Fibroblast of the aortic adventitia (primary cell): ENCODE measurements at places on chromosomes 2 and 18. TPM values are rescaled to one million over a fixed set of nuclear protein-coding genes. Genes with fewer than 3 reads are reported as not detected.
A peak's percentile ranks its signal among the peaks of the same experiment; 100 is the strongest.

TMEM247 gene
- not detected in 2 replicates for total RNA-seq

C2orf49 gene
- total RNA-seq = 20.0 and 20.1 TPM in 2 replicates

REG1B gene
- not detected in 2 replicates for total RNA-seq

SERPINB2 gene
- total RNA-seq = 13.9 and 67.6 TPM in 2 replicates

CPO gene
- total RNA-seq = 0.18 TPM in 1 of 2 replicates, not detected in the other

MROH2A gene
- under 0.01 TPM in 1 of 2 replicates, not detected in the other for total RNA-seq

MC5R gene
- total RNA-seq = not detected in 2 replicates

REG3G gene
- total RNA-seq = not detected in 2 replicates

- no peak for DNase-seq
Measured at GRCh38 chr2:216658757-216659156, 25.5 kb downstream of the IGFBP2 start.

- peak; percentile 65 for DNase-seq
Measured at GRCh38 chr18:21489119-21489750, 111.3 kb downstream of the ESCO1 start.

- DNase-seq = peak; percentile 35
Measured at GRCh38 chr2:68292108-68292710, 27.5 kb downstream of the CNRIP1 start.

- DNase-seq = no peak
Measured at GRCh38 chr2:27485496-27485895, 4.0 kb downstream of the IFT172 start.

- DNase-seq = no peak
Measured at GRCh38 chr2:74333896-74334586, 9.2 kb downstream of the SLC4A5 start.

GRCh38 chr18:49725809-49726674, 87.3 kb downstream of the ACAA2 start:
- peak; percentile 99 for DNase-seq

DNA sequence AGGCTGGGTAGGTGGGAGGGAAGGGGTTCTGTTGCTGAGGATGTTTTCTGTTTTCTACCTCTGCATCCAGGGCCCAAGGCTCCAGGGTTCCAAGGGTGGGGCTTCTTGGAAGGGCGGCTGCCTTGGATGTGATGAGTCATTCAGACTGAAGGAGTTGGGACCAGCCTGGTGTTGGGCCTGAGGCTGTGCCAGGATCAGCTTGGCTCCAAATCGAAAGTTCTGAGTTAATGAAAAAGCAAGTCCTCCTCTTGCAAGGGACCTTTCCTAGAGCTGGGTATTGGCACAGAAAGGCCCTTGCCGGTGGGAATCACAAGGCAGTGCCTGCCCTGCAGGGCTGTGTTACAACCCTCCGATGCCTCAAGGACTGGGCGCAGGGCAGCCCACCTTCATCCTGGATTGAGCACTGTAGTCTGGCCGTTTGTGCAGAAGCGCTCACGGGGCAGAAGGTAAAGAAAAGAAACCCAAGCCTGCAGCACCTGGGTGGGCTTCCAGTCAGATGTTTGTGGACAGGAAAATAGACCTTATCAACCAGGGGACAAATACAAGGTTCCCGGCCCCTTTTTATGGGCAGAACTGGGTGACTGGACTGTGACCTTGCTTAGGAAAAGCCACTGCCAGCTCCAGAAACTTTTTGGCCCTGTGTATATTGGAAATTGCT, 52.5 kb upstream of the MCFD2 start:
- peak; percentile 98 for DNase-seq

GRCh38 chr2:73246850-73247249, 12.7 kb downstream of the CCT7 start:
- DNase-seq = no peak

- DNase-seq = no peak
Measured at GRCh38 chr18:35514752-35515459, 17.1 kb upstream of the INO80C start.

DNA sequence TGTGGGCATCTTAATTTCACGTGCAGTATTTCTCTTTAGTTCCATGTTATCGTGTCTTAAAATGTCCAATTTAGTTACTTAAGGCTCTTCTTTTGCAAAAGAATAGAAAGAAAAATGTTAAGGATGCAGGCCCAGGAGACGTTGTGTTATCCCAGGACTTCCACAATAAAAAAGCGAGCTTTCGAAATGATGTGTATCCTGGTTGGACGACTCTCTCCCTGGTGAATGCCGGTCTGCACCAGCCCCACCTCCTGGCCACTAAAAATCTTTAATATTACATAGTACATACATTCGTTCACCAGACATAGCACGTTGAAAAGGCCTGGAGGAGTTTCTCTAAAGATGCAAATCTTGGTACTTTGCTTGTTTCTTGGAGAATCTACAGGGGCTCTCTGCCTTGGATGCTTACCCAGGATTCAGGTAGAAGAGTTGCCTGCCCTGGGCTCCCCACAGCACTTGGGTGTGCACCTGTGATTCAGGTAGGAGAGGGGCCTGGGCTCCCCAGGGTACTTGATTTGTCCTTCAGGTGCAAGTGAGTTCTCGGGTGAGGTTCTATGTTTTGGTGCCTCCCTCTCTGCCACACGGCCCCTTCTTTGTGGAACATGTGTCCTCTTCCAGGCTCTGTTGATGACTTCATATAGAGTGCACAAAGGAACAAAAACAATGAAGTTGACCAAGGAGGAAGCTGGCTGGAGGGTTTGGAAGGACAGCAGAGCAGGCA, 26.6 kb downstream of the TWIST2 start:
- peak; percentile 48 for DNase-seq

- no peak for DNase-seq
Measured at GRCh38 chr2:15348636-15349035, 212.5 kb downstream of the NBAS start.

- DNase-seq = no peak
Measured at GRCh38 chr2:202555356-202555755, 79.4 kb upstream of the FAM117B start.

DNA sequence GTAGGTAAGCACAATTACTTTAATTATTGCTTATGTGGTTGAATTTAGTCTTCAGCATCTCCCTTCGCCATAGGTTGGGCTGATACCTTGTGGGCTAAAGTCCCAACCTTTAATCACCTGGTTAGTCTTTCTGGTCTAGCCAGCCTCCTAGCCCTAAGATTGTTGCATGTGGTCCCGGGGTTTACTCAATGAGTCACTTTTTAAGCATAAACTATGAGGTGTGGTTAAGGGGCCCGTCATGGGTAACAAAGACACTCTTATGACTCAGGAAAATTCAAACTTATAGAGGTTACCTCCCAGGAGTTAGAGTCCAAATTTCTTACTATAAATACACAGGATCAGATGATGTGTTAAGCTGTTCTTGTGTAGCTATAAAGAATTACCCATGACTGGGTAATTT, 841.6 kb downstream of the TRIB2 start:
- no peak for DNase-seq

- no peak for DNase-seq
Measured at GRCh38 chr2:111048856-111049768, 71.6 kb upstream of the BCL2L11 start.

- no peak for DNase-seq
Measured at GRCh38 chr2:113252047-113252590, 26.6 kb downstream of the PAX8 start.

GRCh38 chr2:213789940-213790339, 505.7 kb downstream of the SPAG16 start:
- DNase-seq = no peak

- DNase-seq = no peak
Measured at GRCh38 chr2:38261569-38262068, 115.5 kb downstream of the ATL2 start.

DNA sequence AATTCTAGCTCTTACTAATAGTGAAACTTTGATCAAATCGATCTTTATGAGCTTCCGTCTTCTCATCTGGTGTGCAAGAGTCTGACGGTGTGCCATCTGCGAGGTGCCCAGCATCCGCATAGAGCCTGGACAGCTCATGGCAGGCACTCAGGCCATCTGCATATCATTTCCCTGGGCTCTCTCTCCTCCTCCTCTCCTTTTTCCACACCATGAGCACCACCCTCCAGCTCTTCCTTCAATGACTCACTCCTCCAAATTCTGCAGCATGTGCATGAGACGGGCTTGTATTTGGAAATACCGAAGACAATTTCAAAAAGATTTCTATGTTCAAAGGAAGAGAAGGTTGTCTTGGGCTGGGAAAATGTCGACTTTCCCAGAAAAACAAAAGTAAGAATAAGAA, 161.1 kb downstream of the CCBE1 start:
- DNase-seq = no peak

GRCh38 chr2:10217489-10218435, 84.9 kb upstream of the HPCAL1 start:
- no peak for DNase-seq

DNA sequence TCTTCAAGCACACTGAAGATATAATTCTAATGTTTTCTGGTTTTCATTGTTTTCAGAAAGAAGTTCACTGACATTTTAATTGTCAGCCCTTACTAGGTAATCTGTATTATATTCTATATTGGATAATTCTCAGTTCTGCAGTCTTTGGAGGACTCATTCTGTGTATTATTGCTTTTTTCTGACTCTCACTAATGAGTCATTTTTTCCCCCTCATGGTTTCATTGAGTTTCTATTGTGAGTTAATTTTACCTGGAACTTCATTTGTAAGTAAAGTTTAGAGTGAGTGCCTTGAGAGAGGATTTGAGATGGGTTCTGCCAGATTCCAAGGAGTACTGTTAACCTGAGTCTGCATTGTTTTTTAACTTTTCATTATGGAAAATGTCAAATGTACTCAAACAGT, 90.4 kb upstream of the LYPD1 start:
- DNase-seq = no peak

GRCh38 chr2:180003559-180003958, 3.5 kb downstream of the CWC22 start:
- DNase-seq = no peak

GRCh38 chr2:110910423-110910822, 178.1 kb downstream of the ACOXL start:
- no peak for DNase-seq

GRCh38 chr2:153386481-153386897, 92.1 kb downstream of the RPRM start:
- no peak for DNase-seq

- peak; percentile 22 for DNase-seq
Measured at GRCh38 chr2:46367286-46367685, 70.1 kb downstream of the EPAS1 start.

GRCh38 chr2:9968553-9969497, 17.3 kb downstream of the GRHL1 start:
- DNase-seq = no peak

- DNase-seq = no peak
Measured at GRCh38 chr2:79788952-79789651, 276.3 kb downstream of the CTNNA2 start.

DNA sequence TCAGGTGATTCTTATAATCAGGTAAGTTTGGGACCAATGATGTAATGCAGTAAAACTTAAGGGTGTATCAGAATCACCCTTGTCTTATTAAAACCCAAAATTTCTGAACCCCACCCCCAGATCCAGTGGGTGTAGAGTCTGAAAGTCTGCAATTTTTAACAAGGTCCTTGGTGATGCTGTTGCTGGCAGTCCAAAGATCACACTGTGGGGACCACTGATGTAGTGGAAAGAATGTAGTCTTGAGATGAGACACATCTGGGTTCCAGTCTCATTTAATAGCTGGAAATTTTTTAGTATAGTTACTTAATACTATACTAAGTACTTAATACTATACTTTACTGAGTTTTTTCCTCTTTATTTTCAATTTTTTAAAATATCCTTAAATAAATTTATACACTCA, 258.4 kb downstream of the PLCL1 start:
- DNase-seq = no peak

DNA sequence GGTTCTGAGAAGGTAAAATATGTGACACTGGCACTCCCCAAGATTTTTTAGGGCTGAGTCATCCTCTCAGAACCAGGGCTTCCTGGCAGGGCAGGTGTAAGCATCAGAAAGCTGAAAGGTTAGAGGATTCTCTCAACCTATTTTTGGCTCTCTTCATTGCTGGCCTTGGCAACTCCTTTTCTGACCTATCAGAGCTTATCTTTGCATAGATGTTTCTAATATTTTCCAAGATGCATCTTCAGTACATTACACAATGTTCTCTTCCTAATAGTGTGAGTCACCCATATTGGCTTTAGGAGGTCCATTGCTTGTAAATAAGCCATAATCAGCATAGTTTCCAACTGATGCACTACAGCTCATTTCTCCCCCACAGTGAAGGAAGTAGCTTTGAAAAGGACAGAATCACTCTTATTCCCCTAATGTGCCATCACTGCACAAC, 2008.4 kb upstream of the PIK3C3 start:
- no peak for DNase-seq

GRCh38 chr18:14940735-14941134, 192.8 kb downstream of the ANKRD30B start:
- no peak for DNase-seq
